Inflammatory macrophage treated with lipopolysaccharide for 4 hours (primary cell): ENCODE measurements at places on chromosomes 4 and X.

- no peak for DNase-seq
These were observed 190.5 kb upstream of the GALNTL6 start for GRCh38 chr4:171622729-171623128.

- no peak for DNase-seq
These were observed 75.3 kb upstream of the USP38 start for GRCh38 chr4:143109376-143109775.

DNA sequence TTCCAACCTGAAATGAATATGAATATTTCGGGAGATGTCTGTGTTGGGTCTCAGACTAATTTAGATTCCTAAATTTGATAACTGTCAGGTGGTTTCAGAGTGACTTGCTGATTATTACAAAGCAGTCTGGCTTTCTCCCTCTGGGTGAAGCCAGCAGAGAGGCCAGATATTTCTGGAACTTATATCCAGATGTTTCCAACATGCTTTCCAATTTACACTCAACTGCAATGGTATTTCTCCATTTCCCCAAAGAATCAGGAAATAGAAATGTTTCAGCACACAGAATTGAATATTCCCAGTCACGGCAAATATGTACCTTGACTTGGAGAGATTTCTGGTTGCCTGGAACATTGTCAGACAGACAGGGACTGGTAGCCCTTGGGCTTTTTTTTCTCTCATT lies 48.5 kb upstream of the EGFL6 start:
- DNase-seq, result no peak

GRCh38 chr4:158775091-158775651 lies 6.3 kb downstream of the FNIP2 start:
- DNase-seq, result peak; percentile 47

DNA sequence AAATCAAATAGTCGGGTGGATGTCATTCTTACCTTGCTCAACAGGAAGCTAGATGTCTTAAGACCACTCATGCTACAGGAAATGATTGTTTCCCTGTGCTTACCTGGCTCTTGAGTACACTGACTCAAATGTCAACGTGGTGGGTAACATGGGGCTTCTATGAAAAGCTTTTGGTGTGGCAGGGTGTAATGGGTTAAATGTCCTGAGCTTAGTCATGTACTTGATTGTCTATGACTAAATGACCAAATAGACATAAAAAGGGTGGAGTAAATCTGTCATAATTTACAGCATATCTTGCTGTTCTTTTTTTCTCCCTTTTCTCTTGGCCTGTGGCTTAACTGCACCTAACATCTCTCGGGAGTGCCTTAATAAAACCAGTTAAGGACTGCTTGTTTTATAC lies 44.9 kb downstream of the CCNG2 start:
- no peak for DNase-seq

DNA sequence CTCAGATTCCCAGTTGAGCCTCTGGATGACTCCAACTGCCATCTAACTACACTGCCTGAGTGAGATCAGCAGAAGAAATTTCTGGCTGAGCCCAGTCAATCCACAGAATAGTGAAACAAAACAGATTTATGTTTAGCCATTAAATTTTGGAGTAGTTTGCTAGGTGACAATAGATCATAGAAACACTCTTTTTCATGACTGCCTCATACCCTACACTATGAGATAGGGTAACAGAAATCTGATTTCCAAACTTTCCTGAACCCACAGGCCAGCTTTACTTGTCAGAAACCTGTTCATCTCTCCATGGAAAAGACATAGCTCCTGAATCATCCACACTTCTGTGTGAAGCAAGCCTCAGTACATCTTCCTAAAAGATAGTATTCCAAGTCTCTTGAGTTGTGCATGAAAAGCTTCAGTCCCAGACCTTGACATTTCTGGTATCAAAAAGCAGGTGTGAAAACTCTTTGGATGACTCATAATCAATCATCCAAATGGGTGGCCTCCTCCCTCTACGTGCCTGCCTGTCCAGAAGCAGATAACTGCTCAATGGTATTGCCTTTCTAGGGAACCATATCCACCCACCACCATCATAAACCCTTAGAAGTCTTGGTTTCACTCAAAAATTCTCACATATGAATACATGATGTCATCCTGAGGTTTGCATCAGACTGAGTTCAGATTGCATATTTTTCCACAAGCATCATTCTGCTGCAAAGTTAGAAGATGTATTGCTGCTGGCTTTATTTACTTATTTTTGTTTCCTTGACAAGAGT lies 47.5 kb upstream of the RAP2C start:
- DNase-seq, result peak; percentile 17

DNA sequence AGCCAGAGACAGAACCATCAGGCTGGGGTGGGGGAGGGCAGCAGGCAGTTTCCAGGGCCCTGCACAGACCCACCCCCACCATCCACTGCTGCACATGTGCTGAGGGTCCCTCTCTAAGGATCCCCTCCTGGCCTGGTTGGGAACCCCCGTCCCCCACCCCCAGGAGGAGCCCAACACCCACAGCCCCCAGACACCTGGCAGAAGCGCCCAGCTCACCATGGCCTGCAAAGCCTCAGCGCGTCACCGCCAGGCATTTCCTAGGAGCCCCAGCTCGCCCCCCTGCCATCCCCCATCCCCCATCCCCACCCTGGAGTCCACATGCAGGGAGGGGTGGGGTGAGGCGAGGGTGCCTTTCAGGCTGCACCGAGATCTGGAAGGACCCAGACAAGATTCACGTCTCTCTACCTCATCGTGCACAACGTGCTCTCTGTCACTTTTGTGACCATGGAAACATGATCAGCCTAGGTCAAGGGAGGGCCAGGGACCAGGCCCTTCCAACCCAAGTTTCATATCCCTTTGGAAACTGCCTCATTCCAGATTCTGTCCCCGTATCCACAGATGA lies 9.3 kb downstream of the MXD4 start:
- DNase-seq, result no peak

GRCh38 chr4:83205760-83206159 lies 78.8 kb downstream of the COQ2 start:
- DNase-seq, result peak; percentile 57

- peak; percentile 84 for DNase-seq
These were observed 16.7 kb downstream of the GAB3 start for GRCh38 chrX:154734061-154734781.

- no peak for DNase-seq
These were observed 594.5 kb downstream of the ANKRD50 start for GRCh38 chr4:124118061-124118460.

- DNase-seq, result peak; percentile 72
These were observed at the start of gene GPRIN3 for GRCh38 chr4:89307446-89308160. TSS of gene GPRIN3 (minus strand) at chr4:89307800. CDS start at chr4:89250110, 57,690 bp downstream.

GRCh38 chrX:13397878-13398818 lies 78.3 kb upstream of the ATXN3L start:
- no peak for DNase-seq

DNA sequence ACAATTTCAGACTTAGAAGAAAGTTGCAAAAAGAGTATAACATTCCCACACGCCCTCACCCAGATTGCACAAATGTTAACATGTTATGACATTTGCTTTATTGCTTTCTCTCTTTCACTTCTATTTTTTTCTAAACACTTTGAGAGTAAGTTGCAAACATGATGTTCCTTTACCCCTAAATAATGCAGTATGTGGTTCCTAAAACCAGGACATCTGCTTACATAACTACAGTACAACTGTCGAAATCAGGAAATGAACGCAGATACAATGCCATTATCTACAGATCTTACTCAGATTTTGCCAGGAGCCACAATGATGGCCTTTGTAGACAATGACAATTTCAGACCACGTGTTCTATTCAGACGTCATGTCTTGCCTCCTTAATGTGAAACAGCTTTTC lies 22.4 kb downstream of the SH3TC1 start:
- peak; percentile 99 for DNase-seq

DNA sequence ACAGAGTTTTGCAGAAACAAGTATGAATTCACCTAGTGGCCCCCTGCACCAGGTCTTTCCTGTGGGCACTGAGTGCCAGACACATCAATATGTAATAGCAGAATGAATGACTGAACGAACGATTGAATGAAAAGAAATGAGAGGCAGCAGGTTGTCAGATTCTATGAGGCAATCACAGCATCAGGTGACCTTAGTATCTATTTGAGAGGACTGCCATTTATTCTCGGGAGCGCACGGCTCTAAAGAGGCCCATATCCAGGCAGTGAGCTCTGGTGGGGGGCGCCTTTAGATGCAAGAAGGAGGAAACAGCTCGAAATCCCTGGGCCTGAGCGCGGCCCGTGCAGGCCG lies 528 bp upstream of the SLC25A4 start:
- no peak for DNase-seq
